ENCODE measurements at places on chromosomes 6 and 20.

GRCh38 chr6:101818051-101818450 is 424.5 kb downstream of the GRIK2 start:
- DNase-seq: no peak

DNA sequence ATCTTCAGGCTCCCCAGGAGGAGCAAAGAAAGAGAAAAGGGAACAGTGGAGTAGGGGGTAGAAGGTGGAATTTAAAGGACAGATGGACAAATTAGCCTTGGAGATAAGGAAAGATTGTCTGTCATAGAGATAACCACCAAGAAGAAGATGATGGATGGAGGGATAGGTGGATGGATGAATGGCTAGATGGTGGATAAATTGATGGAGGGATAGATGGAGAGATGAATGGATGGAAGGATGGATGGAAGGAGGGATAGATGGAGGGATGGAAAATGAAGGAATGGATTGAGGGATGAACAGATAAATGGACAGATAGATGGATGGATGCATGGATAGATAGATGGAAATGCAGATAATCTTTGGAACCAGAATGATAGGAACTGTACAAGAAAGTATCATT is 102.8 kb downstream of the TNFAIP3 start:
- DNase-seq: no peak

GRCh38 chr6:149061930-149062329 is 255.6 kb upstream of the TAB2 start:
- DNase-seq: no peak

DNA sequence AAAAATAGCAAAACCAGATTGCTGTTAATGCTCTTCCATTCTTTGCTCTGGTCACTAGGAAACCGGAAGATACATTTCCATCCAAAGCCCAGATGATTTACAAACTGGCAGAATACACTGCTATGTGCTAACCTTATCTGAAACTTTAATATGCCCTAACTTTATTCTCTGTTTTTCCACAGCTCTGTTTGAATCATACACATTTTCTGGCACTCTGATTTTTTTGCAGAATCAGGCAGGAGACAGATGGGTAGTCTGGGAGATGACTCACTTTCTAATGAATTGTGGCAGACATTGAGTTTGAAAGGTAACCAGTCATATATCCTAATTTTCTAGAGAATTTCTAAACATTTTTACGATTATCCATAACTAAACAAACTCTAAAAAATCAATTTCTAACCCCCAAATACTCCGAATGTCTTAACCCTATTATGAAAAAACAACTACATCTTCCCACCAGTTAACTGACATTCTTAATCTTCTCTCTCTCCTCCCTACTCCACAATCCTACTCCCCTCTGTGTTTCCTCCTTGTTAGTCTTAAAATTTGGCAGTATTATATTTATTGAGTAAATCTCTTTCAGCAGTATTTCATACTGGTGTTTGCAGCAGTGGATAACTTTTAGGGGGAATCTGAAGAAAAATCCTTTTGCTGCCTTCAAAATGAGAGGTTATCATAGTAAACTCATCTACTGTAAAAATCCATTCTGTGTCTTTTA is 63.5 kb downstream of the MAN1A1 start:
- no peak for DNase-seq

GRCh38 chr20:10662151-10662550 is 11.6 kb downstream of the JAG1 start:
- DNase-seq: no peak
